ENCODE measurements at places on chromosomes 12 and 14.

DNA sequence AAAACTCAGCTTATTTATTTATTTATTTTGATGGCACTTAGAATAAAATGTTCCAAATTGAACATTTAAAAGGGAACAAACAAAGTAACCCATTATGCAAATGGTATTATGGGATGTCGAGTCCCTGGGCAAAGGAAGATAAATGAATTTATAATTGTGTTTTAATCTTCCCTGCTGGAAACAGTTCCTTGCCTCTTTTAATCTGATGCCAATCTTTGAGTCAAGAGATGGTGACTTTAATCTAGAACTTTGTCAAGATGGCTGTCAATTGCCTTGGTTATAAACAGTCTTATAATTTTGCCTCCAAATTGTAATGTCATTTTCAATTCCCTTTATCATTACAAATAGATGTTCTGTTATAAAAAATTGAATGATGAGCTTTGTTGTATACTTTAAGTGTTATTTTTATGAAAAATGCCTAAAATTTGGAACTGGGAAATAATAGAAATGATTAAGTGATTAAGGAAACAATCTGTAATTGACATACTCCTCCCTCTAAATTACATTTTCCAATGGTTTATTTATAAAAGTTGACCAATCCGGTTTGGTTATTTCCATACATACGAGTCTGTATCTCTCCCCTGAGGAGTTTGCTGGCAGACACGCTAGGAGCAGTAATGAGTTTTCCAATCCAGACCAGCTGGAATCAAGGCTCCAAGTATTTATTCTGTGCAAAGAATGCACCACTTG is 134.9 kb upstream of the FRMD6 start:
- no peak for DNase-seq

DNA sequence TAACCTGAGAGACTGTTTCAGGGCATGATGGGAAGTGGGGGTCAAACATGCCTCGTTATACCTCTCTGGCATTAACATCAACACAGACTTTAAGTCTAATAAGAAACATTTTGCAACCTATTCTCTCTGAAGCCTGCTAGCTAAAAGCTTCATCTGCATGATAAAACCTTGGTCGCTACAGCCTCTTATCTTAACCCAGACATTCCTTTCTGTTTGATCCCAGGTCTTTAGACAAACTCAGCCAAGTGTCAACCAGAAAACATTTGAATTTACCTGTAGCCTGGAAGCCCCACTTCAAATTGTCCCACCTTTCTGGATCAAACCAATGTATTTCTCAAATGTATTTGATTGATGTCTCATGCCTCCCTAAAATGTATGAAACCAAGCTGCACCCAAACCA is 9.1 kb downstream of the PPP2R3C start:
- DNase-seq = no peak

GRCh38 chr12:52871291-52872039 is 22.7 kb upstream of the KRT78 start:
- DNase-seq = no peak

GRCh38 chr14:101478796-101479410 is 82.4 kb upstream of the DIO3 start:
- no peak for DNase-seq

DNA sequence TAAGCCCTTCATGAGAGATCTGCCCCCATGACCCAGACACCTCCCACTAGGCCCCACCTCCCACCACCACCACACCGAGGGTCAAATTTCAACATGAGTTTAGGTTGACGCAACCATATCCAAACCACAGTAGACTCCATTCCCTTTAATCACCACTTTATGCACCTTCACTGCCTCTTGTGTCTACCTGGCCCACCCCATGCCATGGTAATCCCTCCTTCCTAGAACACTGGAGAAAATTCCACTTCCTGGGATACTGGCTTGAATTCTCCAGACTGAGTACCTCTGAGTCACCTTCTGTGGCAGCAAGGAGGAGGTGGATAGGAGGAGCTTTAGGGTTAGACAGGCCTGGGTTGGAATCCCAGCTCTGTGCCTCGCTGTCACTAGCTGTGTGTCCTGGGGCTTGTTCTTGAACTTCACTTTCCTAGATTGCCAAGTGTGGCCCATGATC is 26.1 kb upstream of the CIPC start:
- DNase-seq = no peak

DNA sequence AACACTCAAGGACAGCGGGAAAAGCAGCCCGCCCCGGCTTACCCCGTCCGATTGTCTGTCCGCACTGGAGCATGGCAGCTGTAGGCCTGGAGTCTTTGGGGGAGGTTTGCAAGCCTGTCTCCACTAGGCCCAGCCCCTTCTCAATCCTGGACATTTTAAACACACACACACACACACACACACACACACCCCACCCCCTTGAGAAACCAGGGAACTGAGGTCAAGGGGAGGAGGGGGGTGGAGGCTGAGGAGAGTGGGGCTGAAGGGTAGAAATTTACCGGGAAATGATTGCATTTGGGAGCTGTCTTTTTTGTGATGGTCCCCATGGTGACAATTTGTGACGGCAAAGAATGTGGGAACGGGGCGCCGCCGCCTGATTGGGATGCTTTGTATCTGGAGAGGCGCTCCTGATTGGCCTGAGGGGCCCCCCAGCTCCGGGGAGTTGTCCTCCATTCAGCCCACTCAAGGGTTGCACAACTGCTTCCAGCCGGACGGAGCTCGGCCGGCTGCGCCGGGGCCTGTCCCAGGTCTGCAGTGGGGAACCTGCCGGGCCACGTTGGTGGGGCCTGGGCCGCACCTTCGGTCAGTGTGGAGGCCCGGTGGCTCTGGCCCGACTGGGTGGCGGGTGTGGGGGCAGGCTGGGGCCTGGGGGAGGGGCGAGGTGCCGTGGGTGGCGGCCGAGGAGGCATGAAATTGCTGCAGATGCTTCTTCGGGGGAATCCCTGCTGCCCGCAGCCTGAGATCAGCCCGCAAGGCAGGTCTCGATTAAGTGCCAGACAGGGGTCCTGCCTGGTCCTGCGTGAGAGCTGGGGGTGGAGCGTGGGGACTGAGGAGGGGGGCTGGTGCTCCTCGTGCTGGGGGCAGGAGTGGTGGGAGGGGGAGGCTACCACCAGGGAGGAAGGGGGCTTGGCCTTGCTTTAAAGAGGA is at the start of gene FAM181A:
Gene FAM181A, plus strand, starts transcription at position 472 of the 927 bp plus-strand sequence. CDS start 942 bp downstream, outside the sequence.
- no peak for DNase-seq

GRCh38 chr12:4918950-4919660 is 9.4 kb downstream of the KCNA1 start:
- DNase-seq = no peak

DNA sequence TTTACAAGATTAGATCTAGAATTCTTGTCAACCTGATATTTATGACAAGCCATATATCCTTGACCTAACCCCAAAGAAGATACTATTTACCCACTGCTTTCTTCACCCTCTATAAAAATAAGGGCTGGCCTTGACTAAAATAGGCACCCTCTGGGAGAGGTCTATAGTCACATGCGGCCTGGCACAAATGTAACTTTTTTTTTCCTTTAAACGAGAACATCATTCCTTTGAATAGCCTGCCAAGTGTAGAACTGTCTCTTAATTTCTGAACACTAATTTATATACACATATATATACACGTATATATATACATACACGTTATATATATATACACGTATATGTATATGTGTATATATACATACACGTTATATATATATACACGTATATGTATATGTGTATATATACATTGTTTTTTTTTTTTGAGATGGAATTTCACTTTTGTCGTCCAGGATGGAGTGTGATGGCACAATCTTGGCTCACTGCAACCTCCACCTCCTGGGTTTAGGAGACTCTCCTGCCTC is 18.6 kb downstream of the PPTC7 start:
- DNase-seq = no peak

DNA sequence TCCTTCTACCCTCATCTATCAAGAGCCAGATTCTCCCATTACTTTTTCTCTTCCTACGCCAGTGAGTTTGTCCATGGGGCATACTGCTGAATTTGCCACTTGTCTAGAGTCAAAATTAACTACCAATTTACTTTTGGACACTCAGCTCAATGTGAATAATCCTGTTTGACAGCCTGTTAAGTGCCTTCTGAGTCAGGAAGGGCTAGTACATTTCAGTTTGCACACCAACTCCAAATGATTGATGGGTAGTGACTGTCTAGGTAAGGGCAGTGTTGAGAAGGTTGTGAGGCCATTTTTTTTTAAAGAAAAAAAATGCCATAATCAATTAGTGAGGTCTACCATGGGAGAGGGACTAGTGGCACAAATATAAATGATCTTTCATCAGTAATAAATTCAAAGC is 21.8 kb upstream of the TRIM9 start:
- no peak for DNase-seq

GRCh38 chr14:84351646-84352045 is 1178.3 kb upstream of the FLRT2 start:
- no peak for DNase-seq

GRCh38 chr12:26527682-26528081 is 305.3 kb downstream of the ITPR2 start:
- no peak for DNase-seq

- DNase-seq = no peak
Observed at GRCh38 chr14:99413172-99413571, 67.5 kb downstream of the SETD3 start.

GRCh38 chr12:15733136-15733535 is 56.1 kb downstream of the EPS8 start:
- DNase-seq = no peak

DNA sequence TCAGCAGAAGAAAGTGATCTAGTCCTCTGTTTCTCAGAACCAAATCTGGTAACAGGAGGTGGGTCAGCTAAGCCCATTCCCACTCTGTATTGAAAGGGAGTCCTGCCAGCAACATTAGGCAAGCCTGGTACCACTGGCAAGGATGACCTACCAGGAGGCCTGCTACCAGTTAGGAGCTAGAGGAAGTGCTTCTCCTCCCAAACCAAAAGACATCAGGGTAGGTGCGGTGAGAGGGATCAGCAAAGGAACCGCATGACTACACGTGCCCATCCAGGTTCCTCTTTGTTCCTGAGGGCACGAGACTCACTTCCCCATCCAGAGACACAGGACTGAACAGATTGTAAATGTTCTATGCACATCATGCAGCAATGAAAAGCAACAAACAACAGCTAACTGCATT is 2.8 kb downstream of the KLRC4 start:
- DNase-seq = no peak

- peak; percentile 39 for DNase-seq
Observed at GRCh38 chr12:21940549-21941505, at the start of gene ABCC9. ABCC9 (minus strand) TSS chr12:21941426; CDS start chr12:21936674, 4,752 bp downstream.

DNA sequence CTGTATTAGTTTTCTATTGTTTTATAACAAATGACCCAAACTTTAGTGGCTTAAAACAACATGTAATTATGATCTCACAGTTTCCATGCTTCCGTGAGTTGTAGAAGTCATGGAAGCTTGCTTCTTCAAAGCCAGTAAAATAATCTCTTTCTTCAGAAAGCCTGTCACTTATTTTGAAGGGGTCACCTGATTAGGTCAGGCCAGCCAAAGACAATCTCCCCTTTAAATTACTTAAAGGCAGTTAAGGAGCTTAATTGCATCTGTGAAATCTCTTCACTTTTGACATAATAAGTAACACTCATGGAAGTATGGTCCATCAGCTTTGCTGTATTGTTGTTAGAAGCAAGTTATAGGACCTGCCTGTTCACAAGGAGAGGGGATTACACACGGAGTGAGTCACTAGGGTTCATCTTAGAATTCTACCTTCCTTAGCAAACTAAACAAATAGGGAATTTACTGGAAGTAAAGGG is 89.8 kb downstream of the FAR2 start:
- no peak for DNase-seq

DNA sequence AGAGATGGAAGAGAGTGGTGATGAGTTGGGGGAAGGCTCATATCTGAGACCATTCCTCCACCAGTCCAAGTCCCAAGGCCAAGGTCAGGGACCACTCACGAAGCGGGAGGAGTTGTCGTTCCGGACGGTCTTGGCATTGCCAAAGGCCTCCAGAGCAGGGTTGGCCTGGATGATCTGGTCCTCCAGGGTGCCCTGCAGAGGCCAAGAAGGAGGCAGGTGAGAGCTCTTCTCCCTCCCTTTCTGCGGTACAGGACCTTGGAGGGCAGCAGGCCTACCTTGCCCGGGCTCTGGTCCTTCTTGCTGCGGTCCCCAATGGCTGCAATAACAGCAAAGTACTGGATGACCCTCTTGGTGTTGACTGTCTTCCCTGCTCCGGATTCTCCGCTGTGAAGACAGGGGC is 4.0 kb downstream of the MYH7 start:
- no peak for DNase-seq

- no peak for DNase-seq
Observed at GRCh38 chr12:3492793-3493042, 1.7 kb downstream of the PRMT8 start.

GRCh38 chr14:54554401-54554800 is 12.5 kb upstream of the SAMD4A start:
- DNase-seq = no peak

GRCh38 chr14:54291491-54292191 is 105.2 kb upstream of the CDKN3 start:
- no peak for DNase-seq

DNA sequence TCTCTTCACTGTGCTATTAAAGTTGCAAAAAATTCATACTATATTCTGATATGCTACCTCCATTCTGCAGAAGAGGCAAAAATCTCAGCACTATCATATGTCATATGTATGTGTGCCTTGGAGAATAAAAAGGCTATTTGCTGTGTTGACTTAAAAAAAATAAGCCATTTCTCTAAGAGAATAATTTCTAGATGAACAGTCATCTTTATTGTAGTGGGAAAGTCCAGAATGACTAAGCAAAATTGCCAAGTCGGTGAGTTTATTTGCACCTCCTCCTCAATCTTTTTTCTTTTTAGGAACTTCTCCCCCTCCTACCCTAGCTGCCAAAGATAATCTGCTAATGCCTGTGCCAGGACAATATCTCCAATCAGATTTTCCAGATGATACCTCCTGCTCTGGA is 353.8 kb upstream of the FAR2 start:
- no peak for DNase-seq

GRCh38 chr14:72618424-72618823 is 275.5 kb downstream of the DPF3 start:
- peak; percentile 7 for DNase-seq

GRCh38 chr12:132831771-132832170 is 3.1 kb upstream of the GOLGA3 start:
- DNase-seq = no peak

- DNase-seq = no peak
Observed at GRCh38 chr14:70807898-70808415, 1.4 kb downstream of the MAP3K9 start.

GRCh38 chr14:77582511-77582910 is 33.9 kb downstream of the SPTLC2 start:
- no peak for DNase-seq

DNA sequence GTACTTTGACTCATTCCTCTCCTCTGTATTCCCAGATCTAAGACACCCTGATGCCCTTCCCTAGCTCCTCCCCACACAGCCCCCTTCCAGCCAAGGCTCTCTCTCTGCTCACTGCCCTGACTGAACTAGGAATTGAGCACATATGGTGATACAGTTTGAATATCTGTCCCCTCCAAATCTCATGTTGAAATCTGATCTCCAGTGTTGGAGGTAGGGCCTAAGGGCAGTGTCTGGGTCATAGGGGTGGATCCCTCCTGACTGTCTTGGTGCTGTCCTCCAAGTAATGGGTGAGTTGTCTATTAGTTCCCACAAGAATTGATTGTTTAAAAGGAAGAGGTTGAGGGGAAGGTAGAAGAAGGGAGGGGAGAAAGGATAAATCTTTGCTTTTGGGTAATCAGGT is 17.4 kb downstream of the CMKLR1 start:
- no peak for DNase-seq

Data from activated T-cell treated with anti-CD3 and anti-CD28 coated beads, Interleukin-2, amount 50 U/mL, for 48 hours (primary cell).